ENCODE measurements at places on chromosomes 6 and 20.

GRCh38 chr6:137823826-137824555 lies 43.1 kb upstream of the TNFAIP3 start:
- peak; percentile 43 for DNase-seq

- no peak for DNase-seq
Observed at GRCh38 chr20:43682446-43682845, 15.5 kb downstream of the MYBL2 start.

GRCh38 chr6:167491438-167492099 lies 166.7 kb downstream of the TTLL2 start:
- DNase-seq, result peak; percentile 82

- DNase-seq, result no peak
Observed at GRCh38 chr6:9610620-9611415, 804.1 kb downstream of the TFAP2A start.

DNA sequence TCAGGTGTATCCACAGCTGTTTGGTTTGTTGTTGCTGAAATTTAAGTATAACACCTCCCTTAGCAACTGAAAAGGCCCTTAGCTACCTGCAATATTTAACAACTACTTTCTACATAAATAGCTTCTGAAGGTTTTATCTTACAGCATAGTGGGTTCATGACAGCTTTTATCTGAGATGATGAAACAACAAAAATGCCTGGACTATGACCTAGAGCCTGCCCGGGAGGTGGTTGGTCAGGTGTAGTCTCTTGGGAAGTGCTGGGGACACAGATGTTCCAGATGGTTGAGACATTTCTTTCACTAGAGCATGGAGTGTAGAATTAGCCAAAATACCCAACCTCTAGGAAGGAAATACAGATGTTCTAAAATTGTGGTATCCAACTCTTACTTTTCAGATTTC lies 705.4 kb downstream of the MAFB start:
- DNase-seq, result no peak

DNA sequence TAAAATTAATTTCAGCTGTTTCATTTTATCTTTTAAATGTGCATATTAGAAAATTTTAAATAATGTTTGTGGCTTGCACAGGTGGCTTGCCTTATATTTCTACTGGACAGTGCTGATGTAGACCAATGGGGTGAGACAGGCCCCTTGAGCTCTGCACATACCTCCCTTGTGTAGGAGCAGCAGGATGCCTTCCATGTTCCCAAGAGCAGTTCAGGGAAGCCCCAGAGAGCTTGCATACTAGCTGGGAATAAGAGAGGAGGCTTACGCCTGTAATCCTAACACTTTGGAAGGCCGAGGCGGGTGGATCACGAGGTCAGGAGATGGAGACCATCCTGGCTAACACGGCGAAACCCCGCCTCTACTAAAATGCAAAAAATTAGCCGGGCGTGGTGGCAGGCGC lies 61.4 kb downstream of the RFPL4B start:
- DNase-seq, result no peak

DNA sequence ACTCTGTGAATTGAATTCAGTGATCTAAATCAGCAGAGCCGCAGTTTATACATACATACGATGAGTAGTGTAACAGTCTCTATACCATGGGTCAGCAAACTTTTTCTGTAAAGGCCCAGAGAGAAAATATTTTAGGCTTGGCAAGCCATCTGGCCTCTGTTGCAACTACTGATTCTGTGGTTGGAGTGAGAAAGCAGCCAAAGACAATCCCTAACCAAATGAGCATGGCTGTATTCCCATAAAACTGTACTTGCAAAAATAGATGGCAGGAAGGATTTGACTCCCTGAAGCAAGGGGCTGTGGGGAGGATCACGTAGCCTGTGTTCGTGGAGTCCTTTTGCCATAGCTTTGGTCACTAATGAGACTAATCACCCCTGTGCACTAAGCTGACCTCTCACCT lies 17.9 kb upstream of the MOCS1 start:
- no peak for DNase-seq

GRCh38 chr20:4544765-4545164 lies 176.9 kb upstream of the PRND start:
- DNase-seq, result no peak
